ENCODE measurements at places on chromosomes 13 and 19.

- DNase-seq, result no peak
These were observed 169.9 kb downstream of the DCT start for GRCh38 chr13:94309576-94309975.

- DNase-seq, result no peak
These were observed 4.6 kb downstream of the PKN1 start for GRCh38 chr19:14437578-14438140.

- no peak for DNase-seq
These were observed 10.1 kb downstream of the YIPF2 start for GRCh38 chr19:10918359-10918758.

- DNase-seq, result no peak
These were observed 12.3 kb upstream of the HSPH1 start for GRCh38 chr13:31174018-31174417.

- no peak for DNase-seq
These were observed 62.3 kb downstream of the ITGBL1 start for GRCh38 chr13:101514695-101515275.

DNA sequence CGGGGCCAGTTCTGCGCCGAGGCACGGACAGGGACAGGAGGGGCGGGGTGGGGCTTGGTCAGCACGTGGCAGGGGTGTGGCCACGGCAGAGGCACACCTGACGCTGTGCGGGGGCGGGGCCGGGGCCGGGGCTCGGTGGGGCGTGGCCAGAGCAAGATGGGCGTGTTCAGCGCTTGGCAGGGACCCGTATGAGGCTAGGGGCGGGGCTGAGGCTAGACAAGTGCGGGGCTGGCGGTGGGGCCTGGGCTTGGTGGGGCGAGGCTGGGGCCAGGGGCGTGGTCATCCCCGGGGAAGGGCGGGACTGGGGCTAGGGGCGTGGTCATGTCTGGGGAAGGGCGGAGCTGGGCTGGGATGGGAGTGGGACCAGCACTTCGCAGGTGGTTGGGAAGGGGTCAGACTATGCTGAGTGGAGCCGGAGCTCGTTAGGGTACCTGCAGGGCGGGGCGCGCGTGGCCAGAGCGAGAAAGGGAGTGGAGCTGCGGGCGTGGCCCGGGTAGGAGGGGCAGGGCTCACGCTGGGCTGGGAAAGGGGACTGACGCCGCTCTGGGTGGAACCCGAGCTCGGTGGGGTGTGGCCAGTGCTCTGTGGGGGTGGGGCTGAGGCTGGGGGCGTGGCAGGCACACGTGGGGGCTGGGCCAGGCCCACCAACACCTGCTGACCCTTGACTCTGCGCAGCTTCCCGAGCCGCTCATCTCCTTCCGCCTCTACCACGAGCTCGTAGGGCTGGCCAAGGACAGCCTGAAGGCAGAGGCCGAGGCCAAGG lies 12.8 kb downstream of the POLR2E start:
- DNase-seq, result peak; percentile 92

DNA sequence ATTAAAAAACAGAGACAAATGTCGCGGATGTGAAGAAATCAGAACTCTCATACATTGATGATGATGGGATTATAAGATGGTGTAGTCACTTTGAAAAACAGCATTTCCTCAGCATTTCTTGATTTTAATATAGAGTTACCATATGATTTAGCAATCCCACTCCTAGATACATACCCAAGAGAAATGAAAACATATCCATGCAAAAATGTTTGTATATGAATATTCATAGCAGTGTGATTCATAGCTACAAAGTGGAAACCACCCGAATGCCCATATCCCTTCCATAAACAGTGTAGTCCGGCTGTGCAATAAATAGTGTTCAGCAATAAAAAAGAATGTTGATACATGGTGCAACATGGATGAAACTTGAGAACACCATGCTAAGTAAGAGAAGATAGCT lies 44.6 kb downstream of the DPY19L3 start:
- DNase-seq, result no peak

DNA sequence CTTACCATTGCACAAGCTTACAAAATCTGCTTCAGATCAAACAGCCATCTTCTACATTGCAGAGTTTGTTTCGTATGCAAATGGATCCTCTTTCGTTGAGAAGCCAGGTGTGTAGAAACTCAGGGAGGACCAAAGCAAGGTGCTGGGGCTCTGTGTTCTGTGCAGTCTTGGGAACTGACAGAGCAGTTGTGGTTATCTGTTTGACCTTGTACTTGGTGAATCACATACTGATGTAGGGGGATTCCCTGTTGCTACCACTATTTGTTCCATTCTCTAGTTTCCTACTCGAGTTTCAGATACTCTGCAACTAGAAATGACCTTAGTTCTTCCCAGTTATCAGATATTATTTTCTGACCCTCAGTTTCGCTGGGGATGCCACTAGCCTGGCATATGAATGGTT lies 95.2 kb upstream of the CLDN10 start:
- no peak for DNase-seq

- DNase-seq, result no peak
These were observed 9.0 kb upstream of the ACSBG2 start for GRCh38 chr19:6126335-6126974.

DNA sequence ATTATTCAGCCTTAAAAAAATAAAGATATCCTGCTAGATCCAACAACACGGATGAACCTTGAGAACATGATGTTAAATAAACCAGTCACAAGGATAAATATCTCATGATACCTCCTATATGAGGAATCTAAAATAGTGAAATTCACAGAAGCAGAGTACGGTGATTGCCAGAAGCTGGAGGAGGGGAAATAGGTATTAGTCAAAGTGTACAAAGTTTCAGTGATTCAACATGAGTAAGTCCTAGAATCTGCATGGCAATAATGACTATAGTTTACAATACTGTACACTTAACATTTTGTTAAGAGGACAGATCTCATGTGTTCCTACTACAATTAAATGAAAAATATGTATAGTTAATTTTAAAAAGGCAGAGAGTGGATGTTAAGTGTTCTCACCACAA lies 206.6 kb upstream of the SLC10A2 start:
- DNase-seq, result no peak

- DNase-seq, result no peak
These were observed 113.6 kb upstream of the ARGLU1 start for GRCh38 chr13:106681536-106681935.

DNA sequence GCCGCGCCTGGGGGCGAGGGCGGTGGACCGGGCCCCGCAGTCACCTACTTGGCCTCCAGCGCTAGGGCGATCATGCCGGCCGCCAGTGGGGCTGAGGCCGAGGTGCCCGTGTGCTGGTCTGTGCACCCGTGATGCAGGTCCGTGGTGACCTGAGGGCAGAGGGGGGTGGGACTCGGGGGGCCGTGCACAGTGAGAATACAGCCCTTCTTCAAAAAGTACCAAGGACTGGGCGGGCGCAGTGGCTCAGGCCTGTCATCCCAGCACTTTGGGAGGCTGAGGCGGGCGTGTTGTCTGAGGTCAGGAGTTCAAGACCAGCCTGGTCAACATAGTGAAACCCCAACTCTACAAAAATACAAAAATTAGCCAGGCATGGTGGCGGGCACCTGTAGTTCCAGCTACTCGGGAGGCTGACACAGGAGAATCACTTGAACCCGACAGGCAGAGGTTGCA lies 5.0 kb upstream of the C19orf25 start:
- no peak for DNase-seq

GRCh38 chr19:49347835-49348234 lies 12.6 kb downstream of the CD37 start:
- peak; percentile 30 for DNase-seq
